ENCODE measurements at places on chromosomes 6 and 20.

GRCh38 chr20:31569163-31570020, 35.7 kb upstream of the ID1 start:
- H3K4me1 ChIP-seq = no peaks in the 10 kb centered on the region
- DNase-seq = peak; percentile 68
- H3K4me3 ChIP-seq = no peak overlapping the region
- H3K27me3 ChIP-seq = no peaks in the 10 kb centered on the region
- H3K36me3 ChIP-seq = peaks cover 11% of the 10 kb centered on the region
- peak overlapping the region; percentile 0 for H3K27ac ChIP-seq

DNA sequence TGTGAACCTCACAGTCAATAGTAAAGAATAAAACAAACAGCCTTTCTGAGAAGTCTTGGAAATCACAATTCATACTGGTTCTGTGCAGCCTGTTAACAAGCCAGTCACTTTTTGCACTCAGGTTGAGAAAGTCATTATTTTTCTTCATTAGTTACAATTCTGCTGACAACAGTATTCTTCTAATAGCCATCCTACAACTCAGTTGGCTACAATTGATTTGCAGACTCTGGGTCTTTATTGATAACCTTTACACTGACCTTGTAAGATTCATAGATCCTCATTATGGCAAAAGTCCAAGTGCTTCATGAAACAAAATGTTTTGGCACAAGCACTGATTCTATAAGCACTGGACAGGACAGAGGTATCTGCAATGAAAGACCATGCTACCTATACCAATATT, 34.9 kb upstream of the POPDC3 start:
- no peak overlapping the region for H3K4me3 ChIP-seq
- no peaks in the 10 kb centered on the region for H3K36me3 ChIP-seq
- no peaks in the 10 kb centered on the region for H3K27me3 ChIP-seq

DNA sequence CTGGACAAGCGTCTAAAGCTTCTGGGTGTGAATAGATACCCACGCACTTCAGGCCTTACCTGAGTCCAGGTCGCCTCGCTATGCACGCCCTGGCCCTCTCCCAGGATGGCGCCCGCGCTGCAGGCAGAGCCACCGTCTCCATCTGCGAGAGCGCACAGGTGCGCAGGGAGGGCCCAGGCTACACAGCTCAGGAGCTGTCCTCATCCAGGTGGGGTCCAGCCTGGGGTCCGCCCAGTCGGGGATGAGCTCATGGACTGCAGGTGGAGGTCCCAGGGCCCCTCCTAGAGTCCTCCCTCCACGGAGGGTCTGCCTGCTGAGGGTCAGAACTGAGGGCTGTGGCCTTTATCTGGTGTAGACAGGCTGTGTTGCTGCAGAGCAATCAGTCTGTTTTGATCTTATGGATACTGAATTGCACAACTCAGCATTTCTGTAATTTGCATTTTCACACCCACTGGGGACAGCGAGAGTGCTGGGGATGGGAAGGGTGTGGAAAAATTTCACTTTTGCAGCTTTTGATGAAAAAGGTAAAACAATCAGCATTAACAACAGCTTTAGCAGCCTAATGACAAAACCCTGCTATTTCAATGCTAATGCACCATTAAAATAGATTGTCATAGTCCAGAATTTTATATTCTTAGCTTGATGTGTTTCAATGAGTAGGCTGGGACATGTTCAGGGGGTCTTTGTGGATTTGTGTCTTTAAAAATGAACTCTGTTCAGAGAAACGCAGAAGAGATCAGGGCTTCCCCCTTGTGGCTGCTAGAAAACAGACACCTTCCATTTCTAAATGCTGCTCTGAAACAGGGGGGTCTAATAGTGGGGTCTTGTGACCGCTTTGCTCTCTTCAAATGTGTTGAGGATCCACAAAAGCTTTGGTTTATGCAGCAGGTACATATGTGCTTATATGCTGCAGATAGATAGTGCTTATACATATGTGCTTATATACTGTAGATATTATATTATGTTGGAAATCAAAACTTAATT, 77.8 kb upstream of the PHACTR3 start:
- DNase-seq = peak; percentile 9
- H3K4me3 ChIP-seq = no peak overlapping the region
- H3K27ac ChIP-seq = no peak overlapping the region
- H3K4me1 ChIP-seq = no peaks in the 10 kb centered on the region
- no peaks in the 10 kb centered on the region for H3K36me3 ChIP-seq
- H3K27me3 ChIP-seq = peaks cover 23% of the 10 kb centered on the region

DNA sequence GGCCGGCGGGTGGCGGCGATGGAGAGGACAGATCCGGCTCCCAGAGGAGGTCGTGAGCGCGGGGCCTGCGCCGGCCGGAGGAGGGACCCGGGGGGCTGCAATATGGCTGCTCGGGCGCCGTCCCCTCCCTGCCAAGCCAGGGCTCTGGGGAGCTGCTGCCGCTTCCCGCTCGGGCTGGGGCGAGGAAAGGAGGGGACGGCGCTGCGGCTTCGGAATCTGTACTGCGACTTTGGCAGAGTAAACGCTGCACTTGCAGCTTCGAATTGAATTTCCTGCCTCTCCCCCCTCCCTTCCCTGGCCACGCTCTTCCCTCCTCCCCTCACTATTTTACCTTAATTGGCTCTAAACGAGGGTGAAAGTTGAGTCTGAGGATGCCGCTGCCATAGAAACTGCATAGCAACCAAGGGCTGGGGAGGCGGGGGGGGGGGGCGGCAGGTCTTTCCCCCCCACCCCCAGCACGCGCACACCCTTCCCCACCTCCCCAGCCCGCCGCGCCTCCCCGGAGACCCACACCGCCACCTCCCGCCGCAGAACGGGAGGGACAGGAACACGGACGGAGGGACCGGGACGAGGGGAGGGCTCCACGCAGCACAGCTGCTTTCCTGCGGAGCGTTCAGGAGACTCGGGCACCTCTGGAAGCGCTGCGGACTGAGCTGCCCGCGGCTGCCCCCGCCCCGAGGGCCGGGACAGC, 93.9 kb downstream of the RNASET2 start:
- H3K4me1 ChIP-seq = peaks cover 12% of the 10 kb centered on the region
- no peaks in the 10 kb centered on the region for H3K27me3 ChIP-seq
- no peaks in the 10 kb centered on the region for H3K36me3 ChIP-seq
- peak overlapping the region; percentile 52 for H3K4me3 ChIP-seq

DNA sequence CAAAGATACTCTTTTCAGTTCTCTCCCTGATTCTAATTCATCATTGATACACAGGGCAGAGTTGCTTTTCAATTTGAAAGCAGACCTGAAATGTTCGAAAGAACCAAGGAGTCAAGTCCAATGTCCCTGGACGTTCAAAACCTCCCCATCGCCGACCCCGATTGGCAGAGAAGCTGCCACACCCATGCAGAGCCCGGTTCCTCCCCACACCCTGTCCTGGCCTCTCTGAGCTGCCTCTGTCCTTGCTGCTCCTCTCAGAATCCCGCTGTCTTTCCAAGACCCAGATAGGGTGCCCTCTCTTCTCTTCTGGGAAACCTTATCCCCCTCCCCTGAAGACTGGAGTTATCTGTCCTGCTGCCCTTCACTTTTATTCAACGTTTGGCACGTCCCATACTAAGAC, 52.3 kb upstream of the CITED2 start:
- no peak overlapping the region for H3K27ac ChIP-seq
- no peak overlapping the region for H3K4me3 ChIP-seq
- DNase-seq = no peak
- no peaks in the 10 kb centered on the region for H3K27me3 ChIP-seq

DNA sequence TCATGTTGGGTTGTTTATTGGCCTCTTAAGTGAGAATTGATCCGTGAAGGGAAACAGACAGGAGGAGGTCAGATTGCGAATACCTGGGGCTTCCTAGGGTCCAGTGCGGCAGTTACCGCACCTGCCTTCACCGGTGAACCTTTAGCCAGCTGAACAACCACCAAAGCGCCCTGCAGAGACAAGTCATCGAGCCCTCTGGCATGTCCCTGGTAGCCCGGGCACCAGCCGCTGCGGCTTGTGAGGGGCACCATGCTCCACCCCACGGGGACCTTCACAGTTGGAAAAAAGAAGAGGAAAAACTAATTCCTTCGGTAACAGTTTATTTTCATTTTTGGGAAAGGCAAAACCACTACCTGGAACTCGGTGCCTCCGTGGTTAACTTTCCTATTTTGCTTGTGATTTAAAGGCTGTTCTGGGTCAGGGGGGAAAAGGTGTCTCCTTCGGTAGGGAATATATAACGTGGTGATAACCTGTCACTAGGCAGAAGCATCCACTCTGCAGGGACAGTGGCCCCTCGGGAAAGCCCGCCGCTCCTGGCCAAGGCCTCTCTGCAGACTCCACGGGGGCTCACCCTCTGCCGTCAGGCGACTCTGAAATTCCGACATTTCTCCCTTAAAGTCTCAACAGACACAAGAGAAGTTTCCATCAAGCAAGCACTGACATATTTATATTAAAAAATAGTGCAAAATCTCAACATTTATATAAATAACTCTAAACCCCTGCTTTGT, 30.7 kb upstream of the ZBP1 start:
- H3K36me3 ChIP-seq = no peaks in the 10 kb centered on the region
- DNase-seq = no peak
- H3K4me3 ChIP-seq = no peak overlapping the region
- H3K27me3 ChIP-seq = no peaks in the 10 kb centered on the region
- H3K27ac ChIP-seq = no peak overlapping the region

- DNase-seq = peak; percentile 28
- no peak overlapping the region for H3K4me3 ChIP-seq
- peaks cover 9% of the 10 kb centered on the region for H3K4me1 ChIP-seq
- peak overlapping the region; percentile 74 for H3K27ac ChIP-seq
- H3K36me3 ChIP-seq = no peaks in the 10 kb centered on the region
Measured at GRCh38 chr20:19786311-19786710, 28.3 kb downstream of the RIN2 start.

DNA sequence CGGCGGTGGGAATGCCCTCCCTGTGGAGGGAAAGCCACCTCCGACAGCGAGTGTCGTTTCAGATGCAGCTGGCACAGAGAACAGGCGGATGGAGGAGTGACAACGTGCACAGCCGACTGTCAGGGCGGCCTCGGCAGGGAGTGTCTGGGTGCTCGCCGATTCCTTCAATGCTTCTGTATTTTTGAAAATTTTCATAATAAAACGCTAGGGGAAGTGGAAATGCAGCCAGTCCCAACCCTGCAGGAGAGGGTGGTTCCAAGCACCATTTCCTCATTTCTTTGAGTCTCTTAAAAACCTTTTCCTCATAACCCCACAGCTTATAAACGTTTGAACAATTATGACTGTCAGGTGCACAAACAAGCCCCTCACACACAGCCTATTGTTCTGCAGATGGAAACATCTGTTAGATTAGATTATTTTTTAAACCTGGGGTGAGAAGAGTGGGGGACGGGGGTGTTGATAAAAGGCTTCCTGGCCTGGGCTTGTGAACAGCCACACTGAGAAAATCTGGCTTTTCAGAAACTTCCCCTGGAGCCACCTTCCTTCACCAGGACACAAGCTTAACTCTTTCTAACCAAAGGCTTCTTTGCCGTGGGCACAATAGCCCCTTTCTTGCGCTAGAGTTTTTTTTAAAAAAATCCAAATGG, 228.9 kb downstream of the ANKRD60 start:
- H3K27me3 ChIP-seq = no peaks in the 10 kb centered on the region
- no peaks in the 10 kb centered on the region for H3K36me3 ChIP-seq

- peak; percentile 87 for DNase-seq
- no peaks in the 10 kb centered on the region for H3K36me3 ChIP-seq
- H3K27ac ChIP-seq = no peak overlapping the region
- H3K4me3 ChIP-seq = no peak overlapping the region
- H3K27me3 ChIP-seq = no peaks in the 10 kb centered on the region
Measured at GRCh38 chr20:24917797-24918578, 31.1 kb upstream of the CST7 start.

- H3K4me1 ChIP-seq = no peaks in the 10 kb centered on the region
- no peak overlapping the region for H3K27ac ChIP-seq
- DNase-seq = no peak
- H3K4me3 ChIP-seq = no peak overlapping the region
- H3K27me3 ChIP-seq = peaks cover 2% of the 10 kb centered on the region
- no peaks in the 10 kb centered on the region for H3K36me3 ChIP-seq
Measured at GRCh38 chr6:84791233-84791632, 26.8 kb upstream of the TBX18 start.

- peaks cover 10% of the 10 kb centered on the region for H3K27me3 ChIP-seq
- H3K27ac ChIP-seq = no peak overlapping the region
- DNase-seq = no peak
- H3K36me3 ChIP-seq = no peaks in the 10 kb centered on the region
- H3K4me3 ChIP-seq = no peak overlapping the region
Measured at GRCh38 chr6:167798453-167798852, 28.3 kb upstream of the AFDN start.

DNA sequence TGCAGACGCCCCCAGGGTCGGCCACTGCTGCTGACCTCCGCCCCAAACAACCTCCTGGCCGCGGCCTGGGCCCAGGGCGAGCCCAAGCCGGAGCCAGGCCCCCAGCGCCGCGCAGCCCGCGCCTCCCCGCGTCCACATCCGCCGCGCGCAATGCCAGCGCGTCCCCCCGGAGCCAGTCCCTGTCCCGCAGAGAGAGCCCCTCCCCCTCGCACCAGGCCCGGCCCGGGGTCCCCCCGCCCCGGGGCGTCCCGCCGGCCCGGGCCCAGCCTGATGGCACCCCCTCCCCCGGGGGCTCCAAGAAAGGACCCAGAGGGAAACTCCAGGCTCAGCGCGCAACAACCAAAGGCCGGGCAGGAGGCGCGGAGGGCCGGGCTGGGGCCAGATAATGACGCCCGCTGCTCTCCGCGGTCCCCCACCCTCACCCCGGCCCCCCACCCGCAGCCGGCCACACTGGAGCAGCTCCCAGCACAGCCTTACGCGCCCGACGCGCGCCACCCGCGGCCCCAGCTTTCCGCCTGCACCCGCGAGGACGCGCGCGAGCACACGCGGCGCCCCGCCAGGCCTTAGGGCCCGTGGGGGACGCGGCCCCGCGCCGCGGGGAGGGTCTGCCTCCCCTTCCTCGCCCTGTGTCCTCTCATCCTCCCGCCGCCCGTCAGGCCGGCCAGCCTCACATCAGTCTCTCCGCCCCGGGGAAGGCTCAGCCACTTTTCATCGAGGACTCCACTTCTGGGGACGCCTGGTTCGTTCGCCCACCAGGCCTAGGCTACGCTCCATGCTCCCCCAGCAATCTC, 12.9 kb upstream of the SLC22A7 start:
- peaks cover 24% of the 10 kb centered on the region for H3K27me3 ChIP-seq
- no peaks in the 10 kb centered on the region for H3K4me1 ChIP-seq
- no peak overlapping the region for H3K4me3 ChIP-seq
- peak; percentile 69 for DNase-seq
- no peak overlapping the region for H3K27ac ChIP-seq

DNA sequence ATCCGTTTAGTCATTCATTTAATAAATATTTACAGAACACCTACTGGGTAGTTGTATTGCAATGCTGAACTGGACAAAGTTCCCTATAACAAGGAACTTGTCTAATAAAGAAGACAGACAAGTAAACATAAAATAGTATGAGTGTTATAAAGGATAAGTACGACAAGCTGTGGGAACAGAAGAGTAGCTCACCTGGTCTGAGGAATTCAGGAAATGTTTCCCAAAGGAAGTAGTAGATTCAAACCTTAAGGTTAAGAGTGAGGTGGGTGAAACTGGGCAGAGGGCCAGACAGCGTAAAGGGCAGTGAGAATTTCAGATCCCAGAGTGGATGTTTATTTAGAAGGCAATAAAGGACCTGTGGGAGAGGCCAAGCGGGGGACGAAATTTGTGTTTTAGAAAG, 72.3 kb upstream of the CD2AP start:
- H3K27ac ChIP-seq = no peak overlapping the region
- no peak overlapping the region for H3K4me3 ChIP-seq
- no peaks in the 10 kb centered on the region for H3K36me3 ChIP-seq
- DNase-seq = peak; percentile 30

GRCh38 chr6:35024551-35025054, 116.5 kb downstream of the TCP11 start:
- H3K27me3 ChIP-seq = no peaks in the 10 kb centered on the region
- H3K27ac ChIP-seq = peak overlapping the region; percentile 72
- H3K4me1 ChIP-seq = peaks cover 44% of the 10 kb centered on the region
- peak; percentile 71 for DNase-seq
- peaks cover 4% of the 10 kb centered on the region for H3K36me3 ChIP-seq

Data from lung (tissue), 17 donors.